ENCODE measurements at places on chromosomes 6 and 20.

- no peak for DNase-seq
Measured at GRCh38 chr6:56849896-56850295, 105.0 kb upstream of the BEND6 start.

DNA sequence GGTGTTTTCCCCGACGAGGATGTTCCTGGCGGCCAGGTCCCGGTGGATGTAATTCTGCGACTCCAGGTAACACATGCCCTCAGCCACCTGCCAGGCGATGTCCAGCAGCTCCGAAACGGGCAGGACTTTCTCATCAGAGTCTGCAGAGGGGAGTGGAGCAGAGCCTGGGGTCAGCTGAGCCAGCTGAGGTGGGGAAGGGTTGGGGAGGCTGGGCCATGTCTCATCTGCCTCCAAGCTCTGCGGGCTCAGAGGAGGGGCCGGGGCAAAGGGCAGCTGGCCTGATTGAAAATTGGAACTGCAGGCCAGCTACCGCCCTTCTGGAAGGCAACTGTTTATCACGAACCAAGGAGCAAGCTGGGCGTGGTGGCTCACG lies 6.4 kb downstream of the PTK6 start:
- no peak for DNase-seq

- no peak for DNase-seq
Measured at GRCh38 chr6:136467186-136467585, 83.0 kb downstream of the MAP7 start.

DNA sequence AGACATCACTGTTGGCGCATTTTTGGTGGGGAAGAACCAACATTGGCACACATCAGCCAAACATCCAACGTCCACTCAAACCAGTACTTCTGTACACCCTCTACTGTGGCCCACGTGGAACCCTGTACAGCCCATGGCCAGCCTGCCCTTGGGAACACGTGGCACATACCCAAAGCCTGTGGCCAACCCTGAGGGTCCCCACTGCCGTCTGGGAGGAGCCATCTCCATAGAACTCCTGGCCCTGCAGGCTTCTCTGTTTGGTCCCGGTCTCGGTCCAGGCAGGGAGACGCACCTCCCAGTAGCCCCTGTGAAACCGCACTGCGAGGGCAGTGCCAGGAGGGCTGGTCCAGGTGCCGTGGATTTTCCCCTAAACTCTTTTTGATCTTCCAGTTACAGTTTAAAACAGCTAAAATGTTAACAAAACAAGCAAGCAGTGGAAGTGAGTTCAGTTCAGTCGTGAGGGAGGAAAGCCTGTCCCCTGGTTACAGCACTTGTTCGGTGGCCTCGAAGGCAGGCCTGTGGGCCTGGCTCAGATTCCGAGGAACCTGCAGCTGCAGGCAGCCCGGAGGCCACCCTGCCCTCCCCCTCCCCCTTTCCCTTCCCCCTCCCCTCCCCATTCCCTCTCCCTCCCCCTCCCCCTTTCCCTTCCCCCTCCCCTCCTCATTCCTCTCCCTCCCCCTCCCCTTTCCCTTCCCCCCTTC lies 233.7 kb downstream of the DLL1 start:
- DNase-seq = no peak

DNA sequence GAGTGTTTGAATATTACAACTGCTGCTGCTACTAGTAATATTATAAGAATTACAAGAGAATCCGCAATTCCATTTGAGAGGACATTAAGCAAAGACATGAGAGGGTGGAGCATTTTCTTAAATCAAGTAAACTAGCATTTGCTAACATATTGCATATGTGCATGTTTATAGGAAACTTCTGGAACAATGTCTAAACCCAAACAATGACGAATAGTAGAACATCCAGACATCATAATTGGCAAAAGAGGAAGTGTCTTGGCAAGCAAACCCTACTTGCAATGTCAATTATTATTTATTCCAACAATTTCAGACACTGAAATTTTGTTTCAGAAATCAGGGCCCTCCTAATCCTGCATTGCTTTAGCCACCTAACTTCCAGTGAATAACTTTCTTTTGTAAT lies 1155.3 kb upstream of the GJE1 start:
- DNase-seq = no peak

- DNase-seq = no peak
Measured at GRCh38 chr6:44064089-44064947, 62.9 kb downstream of the MRPL14 start.

GRCh38 chr20:49985157-49985556 lies 2.4 kb downstream of the SNAI1 start:
- DNase-seq = no peak

DNA sequence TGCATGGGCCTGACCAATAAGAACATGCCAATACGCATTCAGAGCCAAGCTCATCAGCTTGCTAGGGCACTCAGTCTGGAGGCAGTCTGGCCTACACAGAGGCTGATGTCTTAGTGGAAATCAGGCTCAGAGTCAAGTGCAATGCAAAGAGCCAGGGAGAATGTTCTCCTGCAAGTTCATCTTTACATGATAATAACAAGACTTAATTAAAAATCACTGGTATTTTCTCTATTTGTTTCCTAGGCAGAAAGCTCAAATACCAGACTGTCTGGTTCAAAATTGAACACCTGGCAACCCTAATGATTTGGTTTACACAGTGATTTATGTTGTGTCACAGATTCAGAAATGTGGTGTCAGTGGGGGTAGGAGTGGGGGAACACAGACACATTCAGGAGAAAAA lies 689.3 kb upstream of the FLRT3 start:
- DNase-seq = no peak

DNA sequence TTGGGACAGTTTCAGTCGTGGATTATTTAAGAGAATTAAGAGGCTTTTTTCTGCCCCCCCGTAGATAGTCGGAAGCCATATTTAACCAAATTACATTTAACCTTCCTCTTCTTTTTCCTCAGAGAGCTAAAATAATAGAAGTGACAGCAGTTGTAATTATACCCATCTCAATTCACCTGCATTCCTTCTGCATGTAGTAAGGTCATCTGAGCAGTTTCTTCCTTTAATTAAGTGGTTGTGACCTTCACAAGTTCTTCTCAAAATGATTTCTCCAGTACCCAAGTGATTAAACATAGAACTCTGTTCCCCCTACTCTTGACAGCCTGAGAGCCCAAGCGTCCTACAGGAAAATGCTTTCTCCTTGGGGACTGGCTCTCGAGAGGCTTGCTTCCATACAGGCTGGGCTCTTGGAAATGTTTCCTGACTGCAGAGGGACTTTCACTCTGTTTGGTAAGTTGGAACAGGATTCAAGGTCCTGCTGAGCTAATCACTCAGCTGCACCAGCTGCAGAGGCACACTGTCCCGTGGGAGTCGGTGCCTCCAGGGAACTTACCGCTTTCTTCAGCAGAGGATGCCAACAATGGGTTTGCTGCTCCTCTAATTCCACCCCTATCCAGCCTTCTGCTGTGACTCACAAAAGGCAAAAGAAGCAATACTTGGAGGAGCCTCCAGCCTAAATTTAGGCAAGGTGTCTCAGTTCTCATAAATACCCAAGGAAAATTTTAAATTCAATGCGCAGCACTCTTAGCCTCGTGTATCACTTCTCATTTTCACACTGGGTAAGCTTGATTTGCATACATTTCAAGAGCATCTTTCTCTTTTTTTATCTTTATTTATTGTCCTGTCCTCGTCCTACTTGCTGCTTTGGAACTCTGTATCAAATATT lies 414.9 kb downstream of the KIF16B start:
- no peak for DNase-seq

GRCh38 chr20:36343641-36344040 lies 37.5 kb downstream of the DLGAP4 start:
- no peak for DNase-seq

GRCh38 chr20:61954276-61955021 lies 111.2 kb downstream of the TAF4 start:
- DNase-seq = no peak

DNA sequence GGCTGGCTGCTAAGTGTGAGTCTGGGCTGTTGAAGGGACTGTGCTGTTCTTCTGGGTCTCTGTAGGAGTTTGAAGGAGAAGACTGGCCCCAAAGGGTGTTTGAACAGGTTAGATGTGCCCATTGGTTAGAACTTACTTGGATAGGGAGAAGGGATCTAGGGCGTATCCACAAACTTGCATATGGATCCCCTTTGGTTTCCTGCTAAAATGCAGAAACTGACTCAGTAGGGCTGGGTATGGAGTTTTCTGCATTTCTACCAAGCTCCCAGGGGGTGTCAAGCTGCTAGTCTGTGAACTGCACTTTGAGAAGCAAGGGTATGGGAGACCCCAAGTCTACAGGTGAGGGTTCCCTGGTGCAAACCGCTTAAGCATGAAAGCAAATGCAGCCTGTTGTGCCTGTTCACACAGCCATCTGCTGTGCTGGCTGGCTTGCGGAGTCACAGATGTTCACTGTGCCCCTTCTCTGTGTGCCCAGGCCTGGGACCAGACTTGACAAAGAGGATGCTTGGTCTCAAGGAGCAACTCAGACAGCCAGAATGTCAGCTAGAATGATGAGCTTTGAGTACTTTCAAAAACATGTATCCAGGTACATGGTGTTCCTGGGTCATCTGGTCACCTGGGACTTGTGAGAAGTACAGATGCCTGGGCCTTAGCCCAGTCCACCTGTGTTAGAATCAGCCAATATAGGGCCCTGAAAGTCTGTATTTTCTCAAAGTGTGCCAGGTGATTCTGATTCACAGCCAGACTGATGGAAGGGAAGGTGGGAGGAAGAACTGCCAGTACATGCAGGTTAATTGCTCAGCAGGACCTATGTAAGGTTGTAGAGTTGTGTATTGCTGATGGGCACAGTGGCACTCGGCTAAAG lies 7.4 kb downstream of the PPP1R16B start:
- DNase-seq = no peak

DNA sequence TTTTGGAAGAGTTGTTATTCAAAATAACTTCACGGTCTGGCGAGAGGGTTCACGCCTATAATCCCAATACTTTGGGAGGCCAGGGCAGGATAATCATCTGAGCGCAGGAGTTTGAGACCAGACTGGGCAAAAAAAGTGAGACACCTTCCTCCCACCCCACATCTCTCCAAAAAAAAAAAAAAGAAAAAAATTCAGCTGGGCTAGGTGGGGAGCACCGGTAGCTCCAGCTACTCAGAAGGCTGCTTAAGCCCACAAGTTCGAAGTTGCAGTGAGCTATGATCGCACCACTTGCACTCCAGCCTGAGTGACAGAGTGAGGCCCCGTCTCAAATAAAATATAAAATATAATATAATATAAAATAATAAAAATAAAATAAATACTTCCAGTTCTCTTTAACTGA lies 10.4 kb downstream of the OR2B2 start:
- DNase-seq = no peak

GRCh38 chr20:38751360-38751976 lies 3.2 kb downstream of the ACTR5 start:
- DNase-seq = no peak

- DNase-seq = no peak
Measured at GRCh38 chr6:835476-836160, 142.7 kb upstream of the EXOC2 start.

- no peak for DNase-seq
Measured at GRCh38 chr6:100565439-100566104, 100.9 kb upstream of the SIM1 start.

DNA sequence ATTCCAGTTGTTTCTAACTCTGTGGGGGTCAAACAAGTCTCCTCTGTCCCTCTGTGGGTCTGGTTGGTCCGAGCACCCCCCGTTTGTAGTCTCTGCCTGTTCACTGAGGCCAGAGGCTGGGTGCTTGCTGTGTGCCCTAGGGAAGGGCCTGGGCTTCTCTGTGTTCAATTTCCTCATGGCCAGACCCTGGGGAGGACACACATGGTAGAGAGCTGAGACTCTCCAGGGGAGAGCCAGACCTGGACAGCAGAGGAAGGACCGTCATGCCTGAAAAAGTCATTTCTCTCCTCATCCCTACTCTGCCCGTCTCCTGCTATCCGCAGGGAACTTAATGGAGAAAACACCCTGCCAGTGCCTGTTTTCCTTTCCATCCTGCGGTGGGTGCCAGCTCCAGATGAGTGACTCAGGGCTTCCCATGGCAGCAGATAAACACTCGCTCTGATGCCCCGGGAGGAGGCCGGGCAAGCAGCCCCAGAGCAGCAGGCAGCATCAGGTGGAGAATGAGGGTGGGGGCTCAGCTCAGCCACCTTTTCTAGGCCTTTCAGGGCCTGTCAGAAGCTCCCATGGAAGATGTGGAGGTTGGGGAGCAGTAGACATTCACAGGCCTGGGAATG lies 51.9 kb downstream of the SNAI1 start:
- DNase-seq = no peak

GRCh38 chr6:118859517-118860064 lies 34.4 kb upstream of the ASF1A start:
- DNase-seq = no peak

GRCh38 chr6:52547647-52548352 lies 29.1 kb downstream of the TRAM2 start:
- no peak for DNase-seq

GRCh38 chr6:110731196-110731595 lies 84.1 kb downstream of the CDK19 start:
- no peak for DNase-seq

DNA sequence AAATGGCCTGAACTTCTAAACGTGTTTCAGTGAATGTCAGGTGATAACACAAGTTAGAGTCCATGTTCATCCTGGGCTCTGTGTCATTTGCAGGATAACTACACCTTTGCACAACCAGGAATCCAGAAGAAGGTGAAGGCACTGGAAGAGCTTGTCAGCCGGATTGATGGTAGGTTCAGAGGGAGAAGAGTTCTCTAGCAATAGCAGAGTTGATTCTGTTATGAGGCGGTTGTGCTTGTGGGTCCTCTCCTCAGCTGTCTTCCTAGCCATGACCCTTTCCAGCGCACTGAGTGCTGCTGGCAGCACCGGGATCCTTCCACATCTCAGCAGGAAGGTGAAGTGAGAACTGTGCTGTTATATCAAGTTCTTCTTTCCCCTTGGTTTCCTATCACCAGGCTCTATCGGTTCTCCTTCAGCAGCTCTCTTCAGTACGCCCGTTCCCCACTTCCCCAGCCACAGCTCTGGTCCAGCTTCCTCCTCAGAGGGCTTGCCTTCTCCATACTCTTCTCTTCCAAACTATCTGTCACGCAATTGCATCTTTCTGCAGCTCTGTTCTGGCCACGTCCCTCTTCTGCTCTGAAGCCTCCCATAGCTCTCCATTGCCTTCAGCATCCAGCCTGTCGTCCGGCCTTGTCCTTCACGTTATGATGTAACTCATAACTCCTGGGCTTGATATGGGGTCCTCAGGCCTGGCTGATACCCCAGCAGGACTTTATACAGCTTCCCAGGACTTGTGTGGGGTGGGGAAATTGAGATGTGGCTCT lies 39.9 kb upstream of the RNF8 start:
- DNase-seq = no peak

DNA sequence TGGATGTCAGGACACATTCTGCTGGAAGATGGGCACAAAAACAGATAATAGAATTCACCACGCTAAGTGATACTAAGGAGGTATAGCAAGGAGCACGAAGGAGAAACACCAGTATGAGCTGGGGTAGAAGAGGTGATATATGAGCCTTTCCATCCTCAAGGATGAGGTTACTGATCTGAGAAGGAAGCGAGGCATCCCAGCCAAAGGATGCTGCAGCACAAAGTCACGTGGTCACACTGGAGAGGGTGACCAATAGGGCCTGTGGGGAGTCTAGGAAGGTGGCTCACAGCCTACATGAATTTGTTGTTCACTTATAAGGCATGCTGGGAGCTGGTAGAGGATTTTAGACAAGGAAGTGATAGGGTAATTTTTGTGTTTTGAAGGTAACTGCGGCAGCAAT lies 1.4 kb downstream of the GINS1 start:
- DNase-seq = no peak

- DNase-seq = no peak
Measured at GRCh38 chr20:20366551-20366875, 1.4 kb upstream of the INSM1 start.

- DNase-seq = no peak
Measured at GRCh38 chr6:138403324-138403800, 661 bp upstream of the HEBP2 start.

- no peak for DNase-seq
Measured at GRCh38 chr20:10925767-10926166, 252.0 kb upstream of the JAG1 start.

All from NK-92 treated with Interleukin-12 subunit alpha and Interleukin-12 subunit beta, amount 100 ng/mL, for 24 hours (cell line).